ENCODE measurements at places on chromosomes 4 and X.
A peak's percentile ranks its signal among the peaks of the same experiment; 100 is the strongest.

GRCh38 chr4:176680668-176681180 is 112.0 kb downstream of the VEGFC start:
- no peak for DNase-seq

GRCh38 chrX:47620303-47620685 is 637 bp upstream of the SYN1 start:
- no peak for DNase-seq

GRCh38 chr4:27666943-27667342 is 806.3 kb downstream of the STIM2 start:
- DNase-seq, result no peak

- DNase-seq, result no peak
Observed at GRCh38 chrX:54715621-54716020, 82.4 kb downstream of the ITIH6 start.

- DNase-seq, result no peak
Observed at GRCh38 chr4:171334549-171334948, 478.7 kb upstream of the GALNTL6 start.

DNA sequence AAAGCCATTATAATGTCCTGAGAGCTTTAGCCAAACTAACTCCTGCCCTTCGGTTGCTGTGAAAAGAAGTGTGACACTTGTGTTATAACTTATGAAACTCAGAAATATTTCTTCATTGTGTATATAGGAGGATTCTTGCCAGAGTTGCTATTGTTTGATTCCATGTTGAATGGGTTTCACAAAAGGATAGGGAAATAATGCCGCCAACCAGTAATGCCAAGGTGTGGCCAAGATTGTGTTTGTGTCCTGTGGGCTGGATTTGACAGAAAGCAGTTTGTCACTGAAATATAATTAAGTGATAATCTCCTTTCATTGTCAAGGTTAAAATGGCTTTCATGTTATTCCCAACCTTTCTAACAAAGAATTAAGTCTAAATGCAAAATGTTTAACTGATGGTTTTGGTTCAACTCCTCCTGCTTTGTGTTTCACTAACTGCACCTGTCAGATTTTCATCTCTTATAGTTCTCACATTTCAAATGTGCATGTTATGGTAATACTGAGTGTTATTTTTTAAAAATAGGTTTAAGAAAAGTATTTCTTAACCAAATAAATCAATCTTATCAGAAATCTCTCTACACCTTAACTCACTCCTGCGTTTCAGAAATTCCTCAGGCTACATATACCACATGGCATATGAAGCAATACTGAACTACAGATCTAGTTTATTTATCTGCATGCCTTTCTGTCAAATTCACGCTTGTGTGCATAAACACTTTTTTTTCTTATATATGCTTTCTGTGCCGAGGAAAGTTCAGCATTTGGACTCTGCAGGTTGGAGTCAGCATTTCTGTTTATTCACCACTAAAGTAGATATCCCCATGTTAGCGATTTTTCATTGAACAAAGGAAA is at the start of gene CLDN22:
TSS of gene CLDN22 (minus strand) at position 66 of the 849 bp plus-strand sequence. CDS start at position 8, 58 bp downstream.
- DNase-seq, result no peak

GRCh38 chr4:72768364-72768763 is 199.3 kb upstream of the ADAMTS3 start:
- DNase-seq, result peak; percentile 7

GRCh38 chrX:150649096-150649870 is 43.9 kb upstream of the MTMR1 start:
- peak; percentile 7 for DNase-seq

DNA sequence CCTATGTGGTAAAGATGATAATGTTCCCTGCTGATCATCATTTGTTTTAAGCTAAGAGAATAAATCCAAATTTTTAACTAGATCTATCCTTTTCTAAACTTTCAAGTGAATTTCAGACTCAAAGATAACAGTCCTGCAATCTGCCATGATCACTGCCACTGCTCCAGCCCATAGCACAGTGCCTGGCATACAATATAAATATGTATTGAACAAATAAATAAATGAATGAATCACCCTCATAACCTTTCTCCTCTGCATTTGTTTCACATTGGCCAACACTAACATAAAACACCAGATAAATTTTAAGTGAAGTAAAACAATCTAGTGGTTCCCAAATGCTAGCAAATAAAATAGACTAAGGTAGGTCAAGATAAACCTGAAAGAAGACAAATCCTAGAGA is 439.0 kb downstream of the GPM6A start:
- DNase-seq, result no peak

GRCh38 chr4:182604953-182605352 is 312.2 kb downstream of the DCTD start:
- DNase-seq, result no peak

DNA sequence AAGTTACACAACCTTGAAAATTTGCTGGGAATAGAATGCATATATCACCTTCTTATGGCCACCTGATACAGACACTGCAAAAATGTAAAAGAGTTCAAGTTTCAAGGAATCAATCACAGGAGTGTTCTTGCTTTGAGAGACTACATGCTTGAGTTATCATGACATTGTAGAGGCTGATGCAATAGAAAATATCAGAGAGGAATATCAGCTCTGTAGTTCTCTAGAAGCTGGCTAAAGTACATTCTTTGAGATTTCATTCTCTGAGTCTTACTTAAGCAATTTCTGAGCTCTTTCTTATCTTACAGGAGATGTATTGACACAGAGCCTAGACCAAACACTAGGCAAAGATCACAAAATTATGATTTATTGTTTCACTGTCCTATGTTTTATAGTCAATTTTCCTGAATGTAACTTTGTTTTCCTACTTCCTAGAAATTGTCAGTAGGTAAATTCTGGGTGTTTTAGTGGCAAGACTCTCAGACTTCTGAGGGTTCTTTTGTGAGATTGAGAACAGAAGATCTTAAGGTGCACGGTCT is 152.1 kb upstream of the HPGD start:
- DNase-seq, result no peak

DNA sequence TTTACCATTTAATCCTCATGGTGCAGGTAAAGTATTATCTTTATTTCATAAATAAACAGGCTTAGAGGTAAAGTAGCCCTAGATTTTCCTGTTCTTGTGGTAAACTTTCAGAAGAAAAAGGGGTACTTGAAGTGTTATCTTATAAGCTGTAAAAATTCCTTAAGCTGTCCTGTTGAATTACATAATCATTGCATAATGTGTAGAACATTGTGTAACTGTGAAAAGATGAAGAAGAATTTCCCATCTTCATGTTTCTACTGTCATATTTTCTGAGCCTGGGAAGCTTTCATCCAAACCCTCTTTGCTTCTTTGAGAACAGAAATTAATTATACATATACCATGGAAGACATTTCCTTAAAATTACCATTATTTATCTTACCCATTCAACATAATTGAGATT is 90.5 kb downstream of the ELOVL6 start:
- peak; percentile 16 for DNase-seq

DNA sequence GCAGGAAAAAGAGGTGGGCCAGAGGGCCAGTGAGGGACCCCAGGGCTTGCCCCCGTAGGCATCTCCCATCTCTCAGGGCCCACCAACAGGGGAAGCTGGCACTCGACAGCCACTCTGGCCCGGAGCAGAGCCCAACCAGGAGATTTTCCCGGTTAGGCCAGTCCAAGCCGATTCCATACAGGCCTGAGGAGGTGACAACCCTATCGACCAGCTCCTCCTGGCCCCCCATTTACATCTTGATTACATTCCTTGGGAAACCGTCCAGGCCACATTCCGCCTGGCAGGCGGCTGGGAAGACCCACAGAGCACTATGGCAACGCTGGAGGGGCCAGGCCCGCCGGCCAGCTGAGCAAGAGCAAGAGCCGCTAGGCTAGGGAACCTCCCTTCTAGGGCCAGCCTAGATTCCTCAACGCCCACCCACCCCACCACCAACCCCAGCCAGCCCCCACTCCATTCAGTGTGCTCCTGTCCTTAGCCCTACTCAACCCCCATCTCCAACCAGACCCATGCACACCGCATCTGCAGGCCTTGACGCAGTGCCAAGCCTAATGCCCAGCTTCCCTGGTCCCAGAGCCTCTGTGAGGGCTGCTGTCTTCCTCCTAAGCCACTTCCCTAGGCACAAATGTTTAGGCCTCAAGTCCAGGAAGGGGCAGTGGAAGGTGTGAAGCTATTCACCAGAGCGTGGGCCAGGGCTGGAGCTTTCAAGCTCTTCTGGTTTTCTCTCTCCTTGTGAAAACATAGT is 161.2 kb downstream of the EFNB1 start:
- peak; percentile 80 for DNase-seq

DNA sequence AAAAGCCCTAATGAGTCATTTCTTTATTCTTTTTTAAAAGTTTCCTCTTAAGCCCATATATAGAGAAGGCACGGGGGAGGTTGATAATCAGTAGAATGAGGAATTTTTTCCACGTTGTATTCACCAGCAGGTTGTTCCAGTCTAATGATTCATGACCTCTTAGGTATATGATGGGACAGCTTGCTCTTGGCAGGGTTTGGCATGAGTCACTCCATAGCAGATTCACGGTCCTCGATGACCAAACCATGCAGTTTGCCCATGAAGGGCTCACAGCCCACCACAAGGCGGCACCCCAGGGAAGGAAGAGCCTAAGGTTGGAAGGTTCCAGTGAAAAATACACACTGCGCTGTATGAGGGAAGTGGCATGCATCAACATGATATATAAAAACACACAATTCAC is 623.8 kb upstream of the DIPK2B start:
- peak; percentile 76 for DNase-seq
